ENCODE measurements at places on chromosomes 1 and 21. TPM values are rescaled to one million over a fixed set of nuclear protein-coding genes. Genes with fewer than 3 reads are reported as not detected.

FABP3 gene
- total RNA-seq, result not detected

SRSF11 gene
- 245 TPM for total RNA-seq

SLAMF9 gene
- total RNA-seq, result not detected

ZNF648 gene
- not detected for total RNA-seq

TBCE gene
- 37.3 TPM for total RNA-seq
